Activated naive CD8-positive, alpha-beta T cell treated with anti-CD3 and anti-CD28 coated beads, Interleukin-2, amount 10 ng/mL, durations not matched to agents 7 days and 5 days (primary cell): ENCODE measurements at places on chromosomes 12 and 14. TPM values are rescaled to one million over a fixed set of nuclear protein-coding genes. Genes with fewer than 3 reads are reported as not detected.

DNA sequence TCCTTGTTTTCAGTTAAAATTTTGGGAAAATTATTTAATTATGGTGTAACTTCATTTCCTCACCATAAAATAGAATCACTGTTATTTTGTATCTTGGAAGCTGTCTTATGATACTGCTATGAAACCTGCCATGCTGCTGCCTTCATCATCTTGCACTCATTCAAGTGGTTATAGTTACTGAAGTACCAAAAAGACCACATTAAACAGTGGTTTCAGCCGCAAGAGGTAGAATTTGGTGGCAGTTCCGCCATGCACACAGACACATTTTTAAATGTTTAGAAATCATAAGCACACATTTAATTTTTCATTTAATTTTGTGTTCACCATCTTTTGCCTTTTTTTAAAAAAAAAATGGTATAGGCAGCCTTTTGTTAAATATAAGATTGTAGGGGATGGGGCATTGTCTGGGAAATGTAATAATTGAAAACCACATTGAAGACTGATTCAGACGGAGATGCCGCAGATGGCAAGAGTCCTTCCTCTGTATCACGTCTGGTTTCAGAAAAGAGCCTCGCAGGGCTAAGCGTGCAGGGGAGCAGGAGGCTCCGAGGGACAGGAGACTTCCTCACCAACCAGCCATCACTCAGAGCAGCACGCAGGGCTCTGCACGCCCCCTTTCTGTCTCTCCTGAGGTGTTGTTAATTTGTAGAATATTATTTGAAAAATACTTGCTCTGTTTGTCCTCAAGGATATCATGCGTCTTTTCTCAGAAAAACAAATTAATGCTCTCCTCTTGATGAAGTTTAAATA is 115.2 kb upstream of the PELI2 start:
- peak; percentile 52 for DNase-seq

Gene SLC15A5
- total RNA-seq: not detected

- no peak for DNase-seq
Measured at GRCh38 chr12:114562654-114563053, 121.3 kb downstream of the TBX3 start.

DNA sequence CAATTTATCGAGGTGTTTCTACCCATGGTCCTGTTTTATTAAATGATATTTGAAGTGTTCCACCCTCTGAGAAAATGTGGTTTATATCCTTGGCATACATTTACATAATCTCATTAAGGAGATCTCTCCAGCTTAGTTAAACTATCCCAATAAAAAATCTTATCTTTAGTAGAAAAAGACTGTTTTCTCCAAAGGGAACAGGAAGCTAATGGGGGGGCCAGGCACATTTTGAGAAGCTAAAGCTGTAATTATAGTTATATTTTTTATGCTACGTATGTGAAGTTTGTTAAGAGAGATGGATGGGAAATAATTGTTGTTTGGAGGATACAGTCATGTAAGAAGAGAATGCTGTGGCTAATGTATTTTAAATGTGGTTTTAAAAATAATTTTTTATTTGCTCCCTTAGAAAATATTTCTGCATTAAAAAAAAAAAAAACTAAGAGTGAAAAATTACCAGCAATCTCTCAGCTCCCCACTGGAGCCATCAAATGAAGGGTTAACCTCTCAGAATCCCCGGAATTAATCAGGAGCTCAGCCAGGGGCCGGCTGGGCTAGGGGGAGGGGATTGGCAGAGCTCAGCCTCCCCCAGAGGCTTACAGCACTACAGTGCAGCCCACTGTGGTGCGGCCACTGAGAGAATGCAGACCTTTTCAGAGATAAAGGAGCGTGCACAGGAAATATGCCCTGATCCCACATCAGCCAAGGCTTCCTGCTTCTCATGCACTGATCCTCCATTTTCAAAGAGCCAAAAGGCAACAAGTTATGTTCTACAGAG is 185.8 kb downstream of the EGLN3 start:
- DNase-seq: no peak

GRCh38 chr14:35388656-35389314 is 15.8 kb downstream of the NFKBIA start:
- no peak for DNase-seq

Gene TCL1B
- total RNA-seq: not detected

Gene OR6C6
- not detected for total RNA-seq

Gene TBC1D30
- 0.17 TPM for total RNA-seq

GRCh38 chr12:106039242-106039641 is 99.5 kb downstream of the NUAK1 start:
- no peak for DNase-seq

GRCh38 chr14:92601757-92602417 is 88.3 kb downstream of the RIN3 start:
- no peak for DNase-seq
